ENCODE measurements at places on chromosomes 6 and 20.

DNA sequence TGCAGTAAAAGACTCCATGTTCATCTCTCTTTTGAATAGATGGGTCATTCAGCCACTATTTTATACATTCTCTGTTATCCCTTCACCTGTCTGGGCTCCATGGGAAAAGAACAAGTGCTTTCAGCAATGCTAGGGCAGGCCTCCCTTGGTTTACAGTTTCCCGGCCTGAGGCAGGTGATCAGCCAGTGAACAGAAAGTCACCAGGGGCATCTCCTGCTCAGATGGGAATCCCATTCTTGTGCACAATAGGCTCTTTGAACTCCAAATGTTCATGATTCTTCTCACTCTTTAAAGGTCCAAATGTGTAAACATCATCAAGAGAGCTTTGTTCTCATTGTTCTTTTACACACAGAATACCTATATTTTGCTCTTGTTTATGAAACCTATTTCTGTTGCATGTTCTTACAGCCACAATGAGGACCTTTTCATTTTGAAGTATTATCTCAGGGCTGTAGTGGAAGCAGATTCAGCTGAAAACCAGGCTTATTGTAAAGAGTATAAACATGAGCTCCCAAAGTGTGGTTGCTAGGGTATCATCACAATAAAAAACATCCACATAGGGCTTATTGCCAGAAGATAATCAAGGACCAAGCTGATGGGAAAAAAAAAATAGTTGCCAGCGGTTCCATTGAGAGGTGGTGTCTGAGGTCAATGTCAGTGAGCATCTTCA is 267.1 kb upstream of the SGK1 start:
- DNase-seq, result no peak

GRCh38 chr20:18621004-18621403 is 33.1 kb downstream of the DTD1 start:
- DNase-seq, result no peak

- no peak for DNase-seq
Measured at GRCh38 chr6:84269947-84270733, 42.7 kb upstream of the CEP162 start.

DNA sequence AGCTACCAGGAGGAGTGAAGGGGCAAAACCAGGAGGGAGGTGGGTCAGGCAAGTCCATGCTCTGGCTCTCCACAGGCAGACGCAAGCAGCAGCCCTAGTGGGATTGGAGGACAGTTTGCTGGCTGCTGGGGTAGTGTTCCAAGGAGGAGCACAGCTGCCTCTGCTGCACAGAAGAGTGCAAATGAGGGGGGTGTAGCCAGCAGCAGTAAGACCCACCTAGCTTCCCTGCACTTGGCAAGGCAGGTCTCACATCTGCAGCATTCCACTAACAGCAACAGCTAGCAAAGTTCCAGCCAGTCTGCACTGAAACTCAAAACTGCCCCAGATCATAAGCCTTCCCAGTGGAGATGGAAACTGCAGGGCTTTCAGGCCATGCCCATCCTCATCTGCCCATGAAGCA is 405.0 kb downstream of the UTRN start:
- DNase-seq, result no peak

DNA sequence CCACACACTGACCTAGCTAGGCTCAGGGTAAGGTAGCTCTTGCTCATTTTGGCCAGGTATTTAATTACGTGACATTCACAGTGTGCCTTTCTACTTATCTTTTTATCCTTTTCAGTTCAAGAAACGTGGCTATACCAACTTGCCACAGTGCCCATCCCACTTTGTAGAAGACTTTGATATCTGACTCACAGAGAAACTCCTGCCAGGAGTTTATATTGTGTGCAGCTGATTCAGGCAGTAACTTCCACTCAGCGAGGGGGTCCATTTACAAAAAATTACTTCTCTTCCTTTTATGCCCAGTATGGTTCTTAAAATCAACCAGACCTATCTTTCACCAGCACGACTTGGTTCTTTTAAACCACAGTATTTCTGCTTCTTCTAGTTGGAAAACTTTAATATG is 75.6 kb downstream of the PRL start:
- no peak for DNase-seq

DNA sequence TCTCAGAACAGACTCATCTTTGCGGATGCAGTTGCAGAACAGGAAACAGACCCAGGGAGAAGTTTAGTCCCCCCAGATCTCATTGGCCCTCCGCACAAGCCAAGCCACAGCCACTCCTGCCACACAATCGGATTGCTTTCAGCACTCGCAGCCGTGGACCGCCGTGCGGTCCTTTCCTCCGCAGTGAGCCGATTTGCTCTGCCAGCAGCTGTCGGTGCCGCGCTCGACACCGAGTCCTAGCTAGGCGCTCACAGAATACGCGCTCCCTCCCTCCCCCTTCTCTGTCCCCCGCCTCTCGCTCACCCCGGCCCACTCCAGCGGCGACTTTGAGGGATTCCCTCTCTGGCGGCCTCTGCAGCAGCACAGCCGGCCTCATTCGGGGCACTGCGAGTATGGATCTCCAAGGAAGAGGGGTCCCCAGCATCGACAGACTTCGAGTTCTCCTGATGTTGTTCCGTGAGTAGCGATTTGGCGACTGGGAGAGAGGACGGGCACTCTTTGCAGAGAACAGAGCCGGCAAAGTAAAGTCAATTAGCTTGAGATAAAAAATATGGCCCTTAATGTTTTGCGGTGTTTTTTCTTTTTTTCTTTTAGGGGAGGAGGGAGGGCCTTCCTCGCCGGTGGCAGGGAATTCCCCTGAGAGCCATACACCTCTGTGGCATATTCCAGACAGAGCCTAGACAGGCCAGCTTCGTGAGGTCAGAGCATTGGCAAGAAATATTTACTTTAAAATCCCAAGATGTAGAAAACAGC is at the start of gene LAMP5:
Gene LAMP5, plus strand, starts transcription at position 130 of the 753 bp plus-strand sequence. Its CDS starts 263 bp downstream, at position 393.
- DNase-seq, result no peak

- DNase-seq, result no peak
Measured at GRCh38 chr20:60430516-60431001, 472.3 kb downstream of the CDH26 start.
